Stimulated activated CD4-positive, alpha-beta T cell treated with anti-CD3 and anti-CD28 coated beads, Interleukin-15, amount 100 ng/mL, for 24 hours (primary cell): ENCODE measurements at places on chromosomes 16 and 17.
A peak's percentile ranks its signal among the peaks of the same experiment; 100 is the strongest.

DNA sequence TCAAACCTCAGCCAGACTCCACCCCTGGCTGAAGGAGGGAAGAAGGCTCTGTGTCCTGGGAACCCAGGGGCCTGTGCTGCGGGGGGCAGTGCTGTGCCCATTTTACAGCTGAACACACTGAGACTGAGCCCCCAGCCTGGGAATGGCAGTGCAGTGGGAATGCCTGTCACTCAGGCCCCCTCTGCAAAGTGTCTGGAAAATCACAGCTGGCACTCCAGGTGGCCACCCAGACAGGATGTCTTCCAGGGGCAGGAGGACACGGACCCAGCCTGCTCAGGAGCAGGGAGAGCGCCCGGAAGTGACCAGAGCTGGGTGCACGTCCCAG, 32.6 kb downstream of the ZNF469 start:
- no peak for DNase-seq

- no peak for DNase-seq
These were observed 2.6 kb downstream of the WSB1 start for GRCh38 chr17:27296428-27296979.

GRCh38 chr17:19705771-19706770, 10.3 kb downstream of the SLC47A2 start:
- no peak for DNase-seq

DNA sequence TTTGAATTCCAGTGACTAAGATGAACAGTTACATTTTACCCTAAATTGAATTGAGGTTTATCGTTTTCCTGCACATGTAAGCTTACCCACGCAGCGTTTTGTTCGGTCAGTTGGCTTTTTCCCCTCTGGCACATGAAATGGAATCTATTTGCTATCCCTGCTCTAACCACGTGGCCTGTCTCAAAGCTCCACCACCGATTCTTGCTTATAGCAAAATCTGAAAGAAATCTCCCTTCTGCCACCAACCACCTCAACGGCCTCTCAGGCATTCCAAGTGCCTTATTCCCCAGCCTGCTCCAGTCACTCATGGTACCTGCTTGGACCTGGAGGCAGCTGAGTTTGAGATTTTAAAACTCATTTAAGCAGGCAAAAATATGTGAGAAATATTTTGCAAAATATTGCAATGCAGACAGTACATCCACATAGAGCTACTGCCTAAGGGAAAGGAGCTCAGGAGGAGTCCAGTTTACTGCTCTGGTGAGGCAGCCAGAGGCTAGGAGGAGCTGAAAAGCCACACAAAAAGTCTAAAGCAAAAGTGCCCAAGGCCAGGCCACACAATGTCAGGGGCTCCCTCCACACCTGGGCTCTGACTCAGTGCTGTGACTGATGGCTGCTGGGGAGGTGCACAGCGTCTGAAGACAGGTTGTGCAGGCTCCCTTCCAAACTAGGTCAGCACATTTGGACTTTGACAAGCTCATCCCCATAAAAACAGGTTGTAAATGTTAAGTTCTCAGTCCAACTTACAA, 26.4 kb downstream of the ARHGAP17 start:
- DNase-seq, result peak; percentile 37

DNA sequence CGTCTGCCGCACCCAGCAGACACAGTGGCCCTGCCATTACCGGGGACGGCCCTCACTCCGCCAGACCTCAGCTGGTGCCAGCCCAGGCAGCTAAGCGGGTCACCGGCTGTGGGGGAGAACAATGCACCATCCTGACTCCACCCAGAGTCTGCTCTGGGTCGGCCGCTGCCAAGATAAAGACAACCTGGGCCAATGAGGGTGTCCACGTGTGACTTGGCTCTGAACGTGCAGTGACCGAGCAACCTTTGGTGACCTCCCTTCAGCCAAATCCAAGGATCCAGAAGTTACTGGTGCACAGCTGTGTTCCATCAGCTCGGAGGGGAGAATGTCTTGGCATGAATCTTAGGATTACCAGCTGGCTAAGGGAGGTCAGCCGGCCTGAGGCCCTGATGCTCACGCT, 155.9 kb downstream of the NTN1 start:
- DNase-seq, result no peak

DNA sequence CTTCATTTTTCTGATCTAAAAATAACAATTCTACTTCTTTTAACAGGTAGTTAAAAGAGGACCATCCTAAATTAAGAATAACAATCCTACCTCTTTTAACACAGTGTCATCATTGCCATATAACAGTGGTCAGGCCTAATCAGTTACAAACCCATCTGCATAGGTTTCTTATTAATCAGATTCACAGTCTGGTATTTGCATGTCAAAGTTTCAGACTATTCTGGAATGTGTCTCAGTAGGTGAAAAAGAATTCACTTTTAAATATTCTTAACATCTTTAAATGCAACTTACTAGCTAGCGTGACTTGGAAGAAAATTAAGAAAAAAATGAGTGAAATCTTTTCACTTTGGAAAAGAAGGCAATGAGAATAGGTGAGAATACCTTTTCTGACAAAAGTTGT, 6.8 kb upstream of the KRT12 start:
- no peak for DNase-seq

- DNase-seq, result no peak
These were observed 189.4 kb downstream of the CCT6B start for GRCh38 chr17:34771891-34772290.

GRCh38 chr17:9886141-9886930, 18.7 kb downstream of the RCVRN start:
- no peak for DNase-seq

GRCh38 chr17:66301864-66302741, at the start of gene PRKCA:
Gene PRKCA (plus strand): TSS chr17:66302613.
- peak; percentile 82 for DNase-seq

DNA sequence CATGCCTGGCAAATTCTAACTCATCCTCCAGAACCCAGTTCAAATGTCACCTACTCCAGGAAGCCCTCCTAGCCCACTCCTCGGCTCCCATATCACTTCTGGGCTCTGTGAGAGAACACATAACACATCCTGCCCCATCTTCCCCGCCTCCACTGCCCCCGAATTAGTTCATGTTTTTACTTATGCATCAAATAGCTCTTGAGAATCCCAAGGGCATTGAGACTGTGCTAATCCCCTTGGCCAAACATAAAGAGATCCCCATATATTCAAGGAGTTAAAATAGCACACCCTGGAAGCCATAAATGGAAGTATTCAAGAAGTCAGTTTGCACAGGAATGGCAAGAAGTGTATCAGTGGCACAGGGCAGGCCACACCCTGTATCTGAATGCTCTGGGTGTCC, 2.0 kb upstream of the CREBBP start:
- DNase-seq, result no peak

DNA sequence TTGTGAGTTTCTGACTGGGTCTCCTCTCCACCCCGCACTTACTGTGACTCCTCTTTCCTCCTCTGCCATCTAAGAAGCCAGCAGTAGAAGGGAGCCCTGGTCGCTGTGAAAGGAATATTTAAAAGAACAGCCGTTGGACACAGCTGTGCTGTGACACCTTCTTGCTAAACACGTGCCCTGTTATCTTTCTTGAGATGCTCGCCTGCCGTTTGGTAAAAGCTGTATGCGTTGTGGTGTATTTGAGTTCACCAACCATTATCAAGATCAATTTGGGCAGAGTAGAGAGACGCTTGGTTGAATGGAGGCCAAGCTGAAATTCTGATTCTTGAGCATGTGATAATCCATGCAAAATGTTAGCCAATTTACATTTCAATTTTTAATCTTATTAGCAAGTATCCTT, 3.8 kb downstream of the GID4 start:
- DNase-seq, result no peak

GRCh38 chr17:69869667-69870066, 205.4 kb upstream of the KCNJ16 start:
- no peak for DNase-seq

GRCh38 chr17:76660656-76661042, 17.1 kb upstream of the ST6GALNAC1 start:
- no peak for DNase-seq

- DNase-seq, result no peak
These were observed 50.0 kb downstream of the SOCS1 start for GRCh38 chr16:11205754-11206581.

- DNase-seq, result no peak
These were observed 38.3 kb upstream of the PRSS54 start for GRCh38 chr16:58332997-58333700.

- no peak for DNase-seq
These were observed 102.6 kb upstream of the HS3ST3A1 start for GRCh38 chr17:13704333-13704732.

- no peak for DNase-seq
These were observed 126.6 kb downstream of the AXIN2 start for GRCh38 chr17:65434878-65435277.

DNA sequence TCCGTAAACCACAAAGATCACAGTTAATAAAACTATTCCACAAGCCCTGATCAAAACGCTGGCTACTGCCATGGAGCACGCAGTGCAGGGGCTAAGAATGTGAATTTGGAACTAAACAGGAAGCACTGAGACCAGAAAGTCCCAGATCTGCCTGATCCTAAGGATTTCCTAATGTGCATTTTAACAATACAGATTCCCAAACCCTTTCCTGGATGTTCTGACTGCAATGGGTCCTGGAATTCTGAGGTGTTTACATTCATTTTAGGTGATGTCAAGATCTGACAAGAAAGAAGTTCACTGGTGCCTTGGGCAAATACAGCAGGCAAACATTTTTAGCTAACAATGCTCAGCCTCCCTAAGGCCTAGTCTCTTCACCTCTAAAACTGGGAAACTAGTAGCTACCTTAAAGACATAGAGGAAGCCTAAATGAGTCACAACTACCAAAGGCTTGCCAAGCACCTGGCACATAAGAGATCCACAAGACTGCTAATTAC, 10.3 kb downstream of the NSMCE1 start:
- DNase-seq, result no peak

GRCh38 chr16:84575914-84576313, 42.0 kb downstream of the COTL1 start:
- DNase-seq, result no peak

GRCh38 chr16:53152329-53152728, 97.5 kb downstream of the CHD9 start:
- no peak for DNase-seq

- no peak for DNase-seq
These were observed 58.8 kb downstream of the GAS7 start for GRCh38 chr17:10139577-10139976.
